Suppressor macrophage treated with lipopolysaccharide for 1 hour (primary cell): ENCODE measurements at places on chromosomes 6 and 20.

GRCh38 chr6:79832723-79833122, 114.6 kb downstream of the ELOVL4 start:
- no peak for DNase-seq

DNA sequence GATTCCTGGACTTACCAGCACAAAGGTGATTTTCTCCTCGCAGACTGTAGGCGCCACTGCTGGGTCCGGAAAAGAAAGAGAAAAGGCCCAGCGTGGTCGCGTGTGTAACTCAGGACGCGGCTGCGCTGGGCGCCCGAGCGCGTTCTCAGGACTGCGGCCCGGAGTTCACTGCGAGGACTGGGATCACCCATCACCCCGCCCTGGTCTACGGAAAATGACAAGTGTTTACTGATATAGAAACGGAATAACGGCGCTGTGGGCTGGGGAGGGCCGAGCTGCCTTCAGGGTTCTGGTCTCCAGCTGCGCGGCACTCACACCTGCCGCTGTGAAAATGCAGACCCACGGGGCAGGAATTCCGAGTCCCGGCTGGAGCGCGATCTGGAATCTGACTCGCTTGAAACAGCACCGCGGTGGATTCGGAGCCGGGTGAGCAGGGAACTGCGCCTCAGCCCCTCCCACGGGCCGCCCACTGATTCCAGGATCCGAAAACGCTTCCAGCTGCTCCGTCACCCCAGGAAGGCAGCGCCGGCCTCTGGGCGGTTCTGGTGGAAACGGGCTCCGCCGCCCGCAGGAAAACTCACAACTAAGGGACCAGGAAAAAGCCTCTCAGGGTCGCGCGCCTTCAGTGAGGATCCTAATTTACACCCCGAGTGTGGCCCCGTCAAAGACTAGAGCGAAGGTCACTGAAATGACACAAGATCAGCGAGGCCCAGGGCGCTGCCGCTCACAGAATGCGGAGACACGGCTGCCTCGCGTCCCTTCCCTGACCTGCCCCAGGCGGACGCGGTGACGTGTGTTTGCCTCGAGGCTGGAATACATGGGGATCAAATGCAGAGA, 34.5 kb downstream of the HLA-A start:
- peak; percentile 73 for DNase-seq

DNA sequence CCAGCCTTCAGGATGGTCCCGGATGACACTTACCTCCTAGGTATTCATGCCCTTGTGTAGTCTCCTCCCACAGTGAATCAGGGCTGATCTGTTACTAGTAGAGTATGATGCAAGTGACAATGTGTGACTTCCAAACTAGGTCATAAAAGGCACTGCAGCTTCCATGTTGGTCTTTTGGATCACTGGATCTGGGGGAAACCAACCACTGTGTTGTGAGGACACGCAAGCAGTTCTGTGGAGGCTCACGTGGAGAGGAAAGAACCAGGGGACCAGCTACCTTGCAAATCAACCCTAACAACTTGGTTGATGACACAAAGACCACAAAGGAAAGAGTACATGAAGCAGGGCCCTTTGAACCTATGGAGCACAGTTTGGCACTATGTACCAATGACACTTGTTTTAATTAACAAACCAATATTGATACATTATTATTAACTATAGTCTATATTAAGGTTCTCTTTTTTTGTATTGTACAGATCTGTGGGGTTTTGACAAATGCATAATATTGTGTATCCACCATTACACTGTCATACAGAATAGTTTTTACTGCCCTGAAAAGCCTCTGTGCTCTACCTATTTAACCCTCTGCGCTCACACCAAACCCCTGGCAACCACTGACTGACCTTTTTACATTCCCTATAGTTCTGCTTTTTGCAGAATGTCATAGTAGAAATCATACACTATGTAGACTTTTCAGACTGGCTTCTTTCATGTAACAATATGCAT, 16.3 kb upstream of the SDCBP2 start:
- no peak for DNase-seq

GRCh38 chr6:163728442-163729126, 314.1 kb downstream of the QKI start:
- no peak for DNase-seq

DNA sequence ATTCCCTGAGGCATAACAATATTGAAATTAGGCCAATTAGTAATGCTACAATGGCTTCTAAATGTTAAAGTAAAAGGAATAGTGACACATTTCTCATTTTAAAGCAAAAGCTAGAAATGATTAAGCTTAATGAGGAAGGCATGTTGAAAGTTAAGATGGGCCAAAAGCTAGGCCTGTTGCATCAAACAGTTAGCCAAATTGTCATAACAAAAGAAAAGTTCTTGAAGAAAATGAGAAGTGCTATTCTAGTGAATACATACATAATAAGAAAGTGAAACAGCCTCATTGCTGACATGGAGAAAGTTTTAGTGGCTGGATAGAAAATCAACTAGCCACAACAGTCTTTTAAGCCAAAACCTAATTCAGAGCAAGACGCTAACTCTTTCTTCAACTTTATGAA, 12.9 kb downstream of the OR2A4 start:
- DNase-seq: no peak

- no peak for DNase-seq
These were observed 40.0 kb downstream of the IRF4 start for GRCh38 chr6:431504-431903.

DNA sequence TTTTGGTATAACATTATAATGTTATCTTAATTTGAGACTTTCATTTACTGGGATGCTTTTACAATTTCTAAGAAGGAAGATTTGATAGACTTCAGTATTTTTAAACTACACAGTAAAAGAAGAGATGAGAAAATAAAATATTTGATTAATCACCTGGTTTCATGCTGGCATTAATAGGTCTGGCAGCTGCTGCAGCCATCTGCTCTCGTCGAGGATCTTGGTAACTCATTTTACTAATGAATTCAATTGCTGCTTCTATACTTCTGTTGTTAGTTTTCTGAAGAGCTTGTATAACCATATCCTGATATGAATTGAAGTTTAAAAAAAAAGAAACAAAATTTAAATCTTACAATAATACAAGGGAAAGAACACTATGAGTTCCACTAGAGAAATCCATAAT, 23.0 kb downstream of the LATS1 start:
- DNase-seq: no peak

DNA sequence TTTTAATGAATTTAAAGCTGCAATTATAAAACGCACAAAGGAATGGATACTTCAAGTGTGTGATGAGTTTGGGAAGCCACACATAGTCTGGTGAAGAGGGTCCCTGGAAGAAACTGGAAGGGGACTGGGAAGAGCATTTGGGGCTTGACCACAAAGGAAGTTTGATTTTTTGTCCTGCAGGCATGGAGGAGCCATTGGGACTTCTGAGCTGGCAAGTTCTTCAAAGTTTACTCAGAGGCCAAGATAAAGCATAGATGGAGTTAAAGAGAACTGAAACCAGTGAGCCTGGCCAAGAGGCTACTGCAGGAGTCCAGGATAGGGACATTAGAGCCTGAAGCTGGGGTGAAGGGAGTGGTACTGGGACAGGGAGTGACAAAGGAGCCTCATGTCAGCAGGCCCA, 95.0 kb downstream of the AIG1 start:
- peak; percentile 5 for DNase-seq

- peak; percentile 74 for DNase-seq
These were observed 27.5 kb downstream of the LAMA5 start for GRCh38 chr20:62339647-62340062.

- DNase-seq: no peak
These were observed 496.7 kb downstream of the UTRN start for GRCh38 chr6:144781836-144782235.

DNA sequence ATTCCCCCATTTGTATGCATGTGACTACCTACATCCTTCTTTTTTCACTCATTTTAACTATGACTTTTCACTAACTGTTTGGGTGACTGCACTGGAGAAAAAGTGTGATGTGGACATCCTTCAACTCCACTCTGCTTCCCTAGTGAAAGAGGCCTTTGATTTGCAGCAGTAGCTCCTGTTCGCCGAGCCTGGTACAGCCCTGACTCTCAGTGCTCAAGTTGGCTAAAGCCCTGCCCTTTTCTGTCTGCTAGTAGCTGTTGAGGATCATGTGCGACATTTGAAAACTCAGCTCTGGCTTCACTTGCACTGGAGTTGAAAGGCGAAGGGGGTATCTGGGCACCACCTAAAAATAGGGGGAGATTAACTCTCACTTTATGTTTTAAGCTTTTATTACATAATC, 42.1 kb downstream of the DAAM2 start:
- DNase-seq: no peak

GRCh38 chr6:134908906-134909516, 40.9 kb downstream of the ALDH8A1 start:
- DNase-seq: peak; percentile 45

GRCh38 chr20:13953227-13953626, 37.2 kb downstream of the SEL1L2 start:
- DNase-seq: no peak

DNA sequence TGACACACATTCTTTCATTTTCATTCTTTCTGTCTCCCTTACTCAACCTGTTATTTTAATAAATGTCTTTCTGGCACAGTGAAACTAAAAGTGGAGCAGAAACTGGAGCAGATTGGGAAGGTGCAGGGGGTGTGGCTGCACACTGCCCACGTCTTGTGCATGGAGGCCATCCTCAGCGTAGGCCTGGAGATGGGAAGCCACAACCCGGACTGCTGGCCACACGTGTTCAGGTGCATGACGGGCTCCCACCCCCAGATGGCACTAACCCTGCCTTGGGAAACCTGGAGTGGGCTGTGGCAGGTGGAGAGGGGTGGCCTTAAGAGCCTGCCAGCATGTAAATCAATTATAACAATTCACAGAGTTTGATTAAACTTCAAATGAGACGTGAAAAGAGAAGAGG, 71.4 kb upstream of the PBOV1 start:
- DNase-seq: no peak

GRCh38 chr6:46296586-46296985, 125.8 kb upstream of the ENPP5 start:
- DNase-seq: peak; percentile 7

DNA sequence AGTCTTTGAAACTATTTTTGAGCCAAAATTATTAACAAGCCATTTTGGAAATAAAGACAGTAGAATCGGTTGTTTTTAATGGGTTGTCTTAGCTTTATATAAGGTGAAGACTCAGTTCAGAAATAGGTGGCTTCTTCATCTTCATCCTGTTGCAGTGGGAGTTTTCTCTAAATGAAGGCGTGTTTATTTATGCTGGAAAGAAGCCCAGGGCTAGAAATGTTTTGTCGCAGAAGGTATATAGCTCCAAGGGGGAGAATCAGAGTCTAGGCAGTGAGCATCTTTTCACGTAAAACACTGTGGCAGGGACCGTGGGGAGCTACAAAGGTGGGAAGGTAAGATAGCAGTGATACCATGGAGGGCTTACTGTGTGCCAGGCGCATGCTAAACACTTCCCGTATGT, 34.3 kb downstream of the FARS2 start:
- DNase-seq: no peak

- no peak for DNase-seq
These were observed 49.0 kb downstream of the MDGA1 start for GRCh38 chr6:37648465-37649330.

- DNase-seq: no peak
These were observed 132.9 kb downstream of the JPH2 start for GRCh38 chr20:44054118-44054517.

- no peak for DNase-seq
These were observed 140.1 kb downstream of the CEBPB start for GRCh38 chr20:50330504-50331313.

DNA sequence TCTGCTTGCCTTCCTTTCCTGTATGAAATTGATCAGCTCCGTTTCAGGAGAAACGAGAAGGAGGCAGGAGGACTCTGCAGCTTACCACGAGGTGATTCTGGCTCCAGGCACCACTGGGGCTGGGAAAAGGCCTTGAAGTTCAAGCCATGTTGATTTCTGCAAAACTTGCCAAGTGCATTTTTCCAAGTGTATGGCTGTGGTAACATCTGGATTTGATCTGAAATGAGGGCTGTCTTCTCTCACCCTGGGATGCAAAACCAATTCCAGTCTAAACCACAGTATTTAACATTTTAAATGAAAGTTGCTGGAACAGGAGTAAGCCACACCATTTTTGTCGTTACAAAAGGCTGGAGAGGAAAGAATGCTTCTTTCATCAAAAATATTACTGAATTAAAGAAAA, 36.1 kb upstream of the FAM210B start:
- DNase-seq: no peak

- no peak for DNase-seq
These were observed 110.7 kb downstream of the CHD6 start for GRCh38 chr20:41507436-41507835.

DNA sequence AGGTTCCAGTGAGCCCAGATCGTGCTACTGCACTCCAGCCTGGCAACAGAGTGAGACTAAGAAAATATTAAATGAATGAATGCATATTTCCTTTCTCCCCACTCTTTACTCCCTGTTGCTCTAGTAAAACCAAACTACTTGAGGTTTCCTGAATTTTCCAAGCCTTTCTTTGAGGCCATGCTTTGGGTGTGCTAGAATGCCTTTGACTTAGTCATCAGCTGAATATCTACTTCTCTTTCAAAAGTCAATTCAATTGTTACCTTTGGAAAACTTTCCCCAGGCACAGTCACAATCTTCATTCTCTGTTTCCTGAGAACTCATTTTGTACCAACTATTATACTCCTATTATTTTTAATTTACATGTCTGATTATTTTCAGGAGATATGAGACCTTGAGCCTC, 27.5 kb upstream of the CEP85L start:
- no peak for DNase-seq
